H9 (cell line): ENCODE measurements at places on chromosomes 12 and 14.
A peak's percentile ranks its signal among the peaks of the same experiment; 100 is the strongest.

DNA sequence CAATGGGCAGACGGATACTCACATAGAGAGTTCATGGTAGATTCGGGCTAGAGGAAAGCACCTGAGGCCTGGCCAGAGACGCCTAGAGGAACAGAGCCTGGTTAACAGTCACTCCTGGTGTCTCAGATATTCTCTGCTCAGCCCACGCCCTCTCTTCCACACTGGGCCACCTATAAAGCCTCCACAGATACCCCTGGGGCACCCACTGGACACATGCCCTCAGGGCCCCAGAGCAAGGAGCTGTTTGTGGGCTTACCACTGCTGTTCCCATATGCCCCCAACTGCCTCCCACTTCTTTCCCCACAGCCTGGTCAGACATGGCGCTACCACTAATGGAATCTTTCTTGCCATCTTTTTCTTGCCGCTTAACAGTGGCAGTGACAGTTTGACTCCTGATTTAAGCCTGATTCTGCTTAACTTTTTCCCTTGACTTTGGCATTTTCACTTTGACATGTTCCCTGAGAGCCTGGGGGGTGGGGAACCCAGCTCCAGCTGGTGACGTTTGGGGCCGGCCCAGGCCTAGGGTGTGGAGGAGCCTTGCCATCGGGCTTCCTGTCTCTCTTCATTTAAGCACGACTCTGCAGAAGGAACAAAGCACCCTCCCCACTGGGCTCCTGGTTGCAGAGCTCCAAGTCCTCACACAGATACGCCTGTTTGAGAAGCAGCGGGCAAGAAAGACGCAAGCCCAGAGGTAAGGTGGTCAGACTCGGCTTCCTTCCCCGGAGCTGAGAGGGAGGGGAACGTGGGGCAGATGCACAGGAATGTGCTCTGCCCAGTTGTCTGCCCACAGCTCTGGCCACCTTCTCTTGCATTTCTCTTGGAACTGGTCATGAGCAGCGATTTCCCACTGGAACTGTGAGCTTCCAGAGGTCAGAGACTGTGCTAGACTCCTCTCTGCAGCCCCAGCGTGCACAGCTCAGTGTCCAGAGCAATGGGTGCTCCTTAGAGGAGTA, at the start of gene CD4:
TSS of gene CD4 (plus strand) at position 557 of the 953 bp plus-strand sequence. CDS start 10,611 bp downstream, outside the sequence.
- DNase-seq, result peak; percentile 60

GRCh38 chr14:74362361-74362915, 14.2 kb downstream of the VRTN start:
- DNase-seq, result peak; percentile 92

DNA sequence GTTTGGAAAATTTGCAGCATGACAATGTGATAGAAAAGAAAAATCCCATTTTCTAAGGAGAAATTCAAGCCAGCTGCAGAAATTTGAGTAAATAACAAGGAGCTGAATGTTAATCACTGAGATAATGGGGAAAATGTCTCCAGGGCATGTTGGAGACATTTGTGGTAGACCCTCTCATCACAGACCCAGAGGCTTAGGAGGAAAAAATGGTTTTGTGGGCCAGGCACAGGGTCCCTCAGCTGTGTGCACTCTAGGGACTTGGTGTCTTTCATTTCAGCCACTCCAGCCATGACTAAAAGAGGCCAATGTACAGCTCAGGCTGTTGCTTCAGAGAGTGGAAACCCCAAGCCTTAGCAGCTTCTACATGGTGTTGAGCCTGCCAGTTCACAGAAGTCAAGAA, 111.4 kb upstream of the SYT10 start:
- no peak for DNase-seq

- DNase-seq, result no peak
Observed at GRCh38 chr14:105486974-105487448, 325 bp downstream of the CRIP1 start.

DNA sequence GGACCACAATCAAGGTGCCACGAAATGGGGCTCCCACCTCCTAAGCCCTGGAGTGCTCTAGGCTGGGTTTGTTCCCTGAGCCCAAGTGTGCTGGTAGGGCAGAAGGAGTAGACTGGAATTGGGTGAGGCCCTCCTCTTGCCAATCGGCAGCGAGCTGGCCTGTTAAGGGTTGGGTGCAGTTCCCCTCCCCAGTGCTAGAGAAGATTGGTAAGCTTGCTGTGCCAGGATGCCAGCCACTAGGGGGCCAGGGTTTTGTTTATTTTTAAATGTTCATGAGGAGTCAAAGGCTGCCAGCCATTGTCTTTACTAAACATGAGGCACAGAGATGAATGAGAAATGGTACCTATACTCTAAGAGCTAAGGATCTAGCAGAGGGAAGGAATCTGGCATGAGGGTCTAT, 79.7 kb downstream of the SPTB start:
- peak; percentile 49 for DNase-seq

DNA sequence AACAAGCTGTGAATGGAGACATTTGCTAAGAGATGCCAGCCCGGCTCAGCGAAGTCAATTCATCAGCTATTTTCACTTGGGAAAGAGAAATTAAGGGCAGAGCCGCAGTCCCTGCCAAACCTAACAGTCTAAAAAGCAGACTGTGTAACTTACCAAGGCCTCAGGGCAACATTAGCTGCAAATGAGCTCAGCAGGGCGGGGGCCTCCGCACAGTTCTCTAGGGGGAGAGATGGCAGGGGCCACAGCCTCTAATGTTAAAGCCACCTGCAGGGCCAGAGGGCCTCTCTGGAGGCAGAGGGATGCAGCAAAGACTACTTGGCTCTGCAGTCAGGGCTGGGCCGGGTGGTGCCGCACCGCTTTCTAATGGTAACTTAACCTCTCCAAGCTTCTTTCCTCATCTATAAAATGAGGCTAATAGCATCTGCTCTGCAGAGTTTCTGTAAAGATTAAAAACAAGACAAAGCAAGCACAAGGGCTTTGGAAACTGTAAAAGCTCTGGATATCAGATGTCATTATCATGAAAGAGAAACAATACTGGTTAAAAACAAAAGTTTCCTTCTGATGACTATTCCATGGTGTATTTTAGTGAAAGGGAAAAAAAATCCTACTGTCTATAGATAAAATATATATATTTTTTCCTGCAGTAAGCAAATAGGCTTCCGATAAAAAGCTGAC, 13.4 kb upstream of the GPRC5A start:
- no peak for DNase-seq
